ENCODE measurements at places on chromosomes 4 and X.

DNA sequence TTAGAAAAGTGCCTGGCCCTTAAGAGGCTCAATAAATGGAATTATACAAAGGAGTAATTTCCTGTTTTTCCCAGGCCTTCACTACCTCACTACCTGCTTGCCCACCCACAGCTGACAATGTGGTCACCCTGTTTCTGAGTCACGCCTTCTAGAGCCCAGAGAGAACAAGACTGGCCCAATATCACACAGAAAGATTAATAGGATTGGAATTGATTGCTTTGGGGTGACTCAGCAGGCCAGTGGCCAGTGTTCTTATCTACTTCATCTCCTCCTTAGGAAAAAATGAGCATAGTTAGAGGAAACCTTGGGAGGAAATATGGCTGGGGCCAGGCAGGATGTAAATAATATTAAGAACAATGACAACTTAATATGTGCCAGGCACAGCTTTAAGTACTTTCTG, 4.5 kb upstream of the FGF16 start:
- no peak for DNase-seq

DNA sequence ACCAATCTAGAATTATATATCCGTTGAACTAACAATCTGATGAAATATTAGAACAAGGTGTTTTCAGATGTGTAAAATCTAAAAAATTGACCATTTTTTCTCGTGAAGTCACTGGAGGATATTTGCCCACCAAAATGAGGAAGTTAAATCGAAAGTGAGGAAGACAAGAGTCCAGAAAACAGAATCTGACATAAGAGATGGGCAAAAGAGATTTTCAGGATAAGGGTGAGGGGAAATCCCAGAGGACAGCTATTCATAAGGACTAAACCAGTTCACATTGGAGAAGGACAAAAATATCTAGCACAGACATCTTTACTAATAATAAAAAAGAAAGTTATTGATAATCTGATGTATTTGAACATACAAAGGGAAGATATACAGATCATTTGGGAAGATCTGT, 18.7 kb upstream of the ALG13 start:
- DNase-seq = no peak

- DNase-seq = no peak
These were observed 652.2 kb upstream of the DIPK2B start for GRCh38 chrX:45852884-45853283.

DNA sequence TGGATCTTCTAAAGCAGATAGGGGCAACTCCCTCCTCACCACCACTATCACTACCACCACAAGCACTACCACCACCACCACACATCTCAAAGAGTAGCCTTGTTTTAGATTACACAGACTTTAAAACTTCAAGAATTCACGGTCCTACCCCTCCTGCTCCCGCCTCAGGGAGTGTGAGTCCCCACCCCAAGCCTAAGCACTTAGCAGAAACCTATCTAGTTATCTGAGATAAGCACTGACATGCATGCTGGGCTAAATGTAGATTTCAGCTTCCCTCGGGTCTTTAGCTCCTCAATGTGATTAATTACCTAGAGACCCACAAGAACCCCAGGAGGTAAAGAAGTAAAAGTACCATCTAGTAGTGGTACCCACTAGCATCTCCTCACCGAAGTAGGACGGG, 775 bp downstream of the AMOT start:
- no peak for DNase-seq

GRCh38 chrX:153857348-153857903, 27.1 kb upstream of the PDZD4 start:
- DNase-seq = no peak

- DNase-seq = no peak
These were observed 362.0 kb upstream of the CT83 start for GRCh38 chrX:116824785-116825184.

GRCh38 chr4:89110541-89110985, 770 bp upstream of the TIGD2 start:
- DNase-seq = no peak

Data from SK-MEL-5 (cell line).